Natural killer cell treated with Interleukin-12 subunit alpha and Interleukin-12 subunit beta and Interleukin-15 and Interleukin-18, amount 100 ng/mL, for 72 hours (primary cell): ENCODE measurements at places on chromosomes 6 and 20.
A peak's percentile ranks its signal among the peaks of the same experiment; 100 is the strongest.

GRCh38 chr6:68197356-68197755, 437.7 kb upstream of the ADGRB3 start:
- no peaks in the 10 kb centered on the region for H3K4me1 ChIP-seq
- no peak for DNase-seq
- no peak overlapping the region for H3K4me3 ChIP-seq
- peaks cover 7% of the 10 kb centered on the region for H3K36me3 ChIP-seq

DNA sequence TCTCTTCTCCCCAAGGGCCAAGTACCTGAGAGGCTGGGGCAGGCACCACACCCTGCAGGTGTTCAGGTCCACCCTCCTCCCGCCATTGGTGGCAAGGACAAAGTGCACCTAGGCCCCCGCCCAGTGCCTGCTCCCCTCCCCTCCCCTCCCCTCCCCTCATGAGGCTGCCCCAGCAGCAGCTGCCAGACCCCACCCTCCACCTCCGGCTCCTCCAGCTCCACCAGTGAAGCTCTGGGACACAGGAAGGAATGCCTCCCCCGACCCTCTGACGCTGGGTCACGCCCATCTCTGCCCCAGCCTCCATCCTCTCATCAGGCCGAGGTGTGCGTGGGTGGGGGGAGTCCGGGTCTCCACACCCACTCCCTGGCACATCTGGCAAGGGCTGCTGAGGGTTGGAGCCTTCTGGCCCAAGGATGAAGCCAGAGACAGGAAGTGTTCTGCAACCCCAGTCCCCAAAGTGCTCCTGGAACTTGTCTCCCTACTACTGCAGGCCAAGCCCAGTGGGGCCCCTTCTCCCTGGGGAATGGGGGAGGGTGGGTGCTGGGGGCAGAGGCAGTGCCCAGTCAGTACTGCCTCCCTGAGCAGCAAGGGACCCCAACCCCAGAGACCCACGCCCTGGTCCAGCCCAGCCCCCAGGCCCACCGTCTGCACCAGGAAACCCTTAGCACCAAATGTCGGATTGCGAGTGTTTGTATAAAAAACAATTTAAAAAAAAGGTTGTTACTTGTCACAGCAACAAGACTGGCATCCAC, 1.6 kb upstream of the UCKL1 start:
- H3K27me3 ChIP-seq: no peaks in the 10 kb centered on the region
- H3K36me3 ChIP-seq: no peaks in the 10 kb centered on the region
- DNase-seq: no peak
- no peak overlapping the region for H3K27ac ChIP-seq
- H3K4me1 ChIP-seq: peaks cover 13% of the 10 kb centered on the region

DNA sequence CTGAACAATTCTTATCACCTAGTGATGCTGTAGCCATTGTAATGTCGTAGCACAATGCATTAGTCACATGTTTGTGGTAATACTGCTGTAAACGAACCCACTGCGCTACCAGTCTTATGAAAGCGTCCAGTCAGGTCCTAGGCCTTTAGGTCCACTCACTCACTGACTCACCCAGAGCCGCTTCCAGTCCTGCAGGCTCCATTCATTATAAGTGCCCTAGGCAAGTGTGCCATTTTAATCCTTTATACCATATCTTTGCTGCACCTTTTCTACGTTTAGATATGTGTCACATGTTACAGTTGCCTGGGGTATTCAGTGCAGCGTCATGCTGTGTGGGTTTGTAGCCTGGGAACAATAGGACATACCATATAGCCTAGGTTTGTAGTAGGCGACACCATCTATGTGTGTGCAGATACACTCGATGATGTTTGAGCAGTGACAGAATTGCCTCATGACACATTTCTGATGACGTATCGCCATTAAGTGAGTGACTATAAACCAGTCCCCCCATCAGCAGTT, 15.4 kb downstream of the IGF2R start:
- peaks cover 80% of the 10 kb centered on the region for H3K4me1 ChIP-seq
- H3K27ac ChIP-seq: peak overlapping the region; percentile 99
- H3K4me3 ChIP-seq: peak overlapping the region; percentile 95
- peaks cover 12% of the 10 kb centered on the region for H3K36me3 ChIP-seq
- no peak for DNase-seq

DNA sequence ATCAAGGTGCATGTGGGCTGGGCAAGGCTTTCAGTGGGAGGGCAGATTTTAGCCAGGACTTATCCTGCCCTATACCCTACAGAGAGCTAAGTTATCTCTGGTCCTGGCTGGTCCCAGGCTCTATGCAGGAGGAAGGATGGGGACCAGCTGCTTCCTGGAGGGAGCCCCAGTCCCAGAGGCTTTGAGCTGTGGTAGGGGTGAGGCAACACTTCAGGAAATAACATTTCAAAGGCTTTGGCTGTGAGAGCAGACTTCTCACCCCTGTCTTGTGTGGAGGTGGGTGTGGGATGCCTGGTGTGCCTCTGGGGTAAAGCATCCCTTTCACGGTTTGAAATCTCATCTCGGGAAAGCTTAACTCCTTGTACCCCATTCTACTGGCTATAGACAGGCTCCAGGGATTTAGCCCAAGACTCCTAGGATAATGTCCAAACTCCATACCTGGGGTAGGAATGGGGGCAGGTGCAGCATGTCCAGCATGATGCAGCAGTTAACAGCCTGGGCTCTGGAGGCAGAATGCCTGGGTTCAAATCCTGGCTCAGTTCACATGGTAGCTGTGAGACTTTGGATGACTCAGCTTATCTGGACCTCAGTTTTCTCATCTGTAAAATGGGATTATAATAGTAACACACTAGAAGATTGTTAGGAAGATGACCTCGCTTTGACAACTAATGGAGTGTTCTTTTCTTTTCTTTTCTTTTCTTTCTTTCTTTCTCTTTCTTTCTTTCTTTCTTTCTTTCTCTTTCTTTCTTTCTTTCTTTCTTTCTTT, 27.5 kb upstream of the SIRPA start:
- peaks cover 21% of the 10 kb centered on the region for H3K27me3 ChIP-seq
- no peak for DNase-seq
- no peak overlapping the region for H3K4me3 ChIP-seq
- H3K36me3 ChIP-seq: no peaks in the 10 kb centered on the region

- no peaks in the 10 kb centered on the region for H3K27me3 ChIP-seq
- no peaks in the 10 kb centered on the region for H3K36me3 ChIP-seq
- no peak overlapping the region for H3K4me3 ChIP-seq
- H3K27ac ChIP-seq: no peak overlapping the region
- H3K4me1 ChIP-seq: peaks cover 4% of the 10 kb centered on the region
Observed at GRCh38 chr6:166936079-166936787, 20.1 kb downstream of the RNASET2 start.
